ENCODE measurements at places on chromosomes 4 and X.

- DNase-seq, result peak; percentile 26
Measured at GRCh38 chrX:41335198-41335957, 1.4 kb downstream of the DDX3X start.

- DNase-seq, result no peak
Measured at GRCh38 chr4:139550724-139551429, 5.1 kb downstream of the SETD7 start.

DNA sequence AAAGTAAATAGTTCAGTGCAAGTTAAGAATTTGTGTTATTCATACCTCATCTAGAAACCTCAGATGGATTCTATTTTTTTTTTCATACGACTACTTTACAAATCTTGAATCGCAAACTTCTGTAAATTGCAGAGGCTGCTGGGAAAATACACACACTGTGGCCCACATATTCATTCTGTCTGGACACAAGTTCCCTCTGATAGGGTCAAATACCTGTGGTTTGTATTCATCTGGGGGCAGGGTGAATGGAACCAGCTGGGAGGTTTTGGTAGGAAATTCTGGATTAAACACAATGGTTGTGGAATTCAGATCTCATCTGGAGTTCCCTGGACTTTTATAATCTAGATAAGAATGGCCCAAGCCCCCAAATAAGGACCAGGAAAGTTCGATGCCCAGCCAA, 56.2 kb downstream of the SPATA18 start:
- DNase-seq, result no peak

- DNase-seq, result no peak
Measured at GRCh38 chrX:108224218-108224617, 132.6 kb downstream of the ATG4A start.

GRCh38 chr4:137909529-137910309, 332.4 kb downstream of the SLC7A11 start:
- no peak for DNase-seq

DNA sequence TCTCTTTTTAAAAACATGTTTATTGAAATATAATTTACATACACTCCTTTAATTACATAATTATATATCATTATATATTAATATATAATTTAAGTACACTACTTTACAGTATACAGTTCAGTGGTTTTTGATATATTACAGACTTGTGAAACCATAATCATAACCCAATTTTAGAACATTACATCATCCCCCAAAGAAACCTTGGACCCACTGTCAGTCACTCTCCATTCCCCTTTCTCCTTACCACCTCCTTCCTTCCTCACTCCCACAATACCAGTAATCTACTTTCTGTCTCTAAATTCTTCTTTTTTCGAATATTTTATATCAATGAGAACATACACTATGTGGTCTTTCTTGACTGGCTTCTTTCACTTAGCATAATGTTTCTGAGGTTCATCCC, 17.9 kb upstream of the EXOSC9 start:
- no peak for DNase-seq

DNA sequence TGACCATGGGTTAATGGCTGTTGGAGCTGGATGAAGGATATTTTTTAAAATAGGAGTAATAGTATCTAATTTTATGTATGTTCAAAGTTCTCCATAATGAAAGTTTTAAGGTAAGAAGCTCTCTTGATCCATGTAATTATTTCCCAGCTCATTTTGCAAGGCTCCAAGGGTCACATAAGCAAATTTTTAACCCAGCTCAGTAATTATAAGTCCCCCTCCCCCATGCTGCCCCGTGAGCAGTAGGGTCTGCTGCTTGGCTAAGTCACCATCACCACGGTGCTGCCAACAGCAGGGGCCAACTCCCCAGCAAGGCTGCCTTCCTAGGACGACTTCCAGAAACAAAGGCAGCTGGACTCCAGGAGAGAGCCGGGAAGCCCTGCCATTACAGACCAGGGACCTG, 340.0 kb downstream of the FBXW7 start:
- no peak for DNase-seq

GRCh38 chr4:162131256-162131655, 32.5 kb downstream of the FSTL5 start:
- DNase-seq, result no peak

GRCh38 chr4:48766131-48766792, 13.8 kb downstream of the FRYL start:
- no peak for DNase-seq

GRCh38 chr4:177555007-177555574, 112.9 kb upstream of the AGA start:
- peak; percentile 8 for DNase-seq

GRCh38 chrX:23008431-23009099, 8.8 kb downstream of the DDX53 start:
- DNase-seq, result peak; percentile 21

DNA sequence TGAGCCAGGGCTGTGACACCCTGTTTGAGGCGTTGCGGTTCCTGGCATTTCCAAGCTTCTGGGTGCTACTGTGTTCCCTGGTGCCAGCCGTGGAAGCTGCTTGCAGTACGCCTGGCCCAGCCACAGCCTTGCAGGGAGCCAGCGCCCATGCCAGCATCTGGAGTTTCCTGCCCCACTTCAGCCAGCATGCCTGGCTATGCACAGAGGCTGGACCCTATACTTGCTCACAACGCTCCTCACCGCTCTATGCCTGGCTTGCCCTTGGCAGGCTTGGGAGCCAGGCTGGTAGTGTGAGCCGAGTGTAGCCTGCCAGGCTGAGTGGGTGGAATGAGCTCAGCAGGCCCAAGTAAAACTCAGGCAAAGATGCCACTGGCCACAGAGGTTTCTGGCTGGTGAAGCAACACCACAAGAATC, 22.4 kb downstream of the PRRG1 start:
- DNase-seq, result no peak

- DNase-seq, result peak; percentile 52
Measured at GRCh38 chrX:154372612-154373022, 1.8 kb downstream of the FLNA start.

DNA sequence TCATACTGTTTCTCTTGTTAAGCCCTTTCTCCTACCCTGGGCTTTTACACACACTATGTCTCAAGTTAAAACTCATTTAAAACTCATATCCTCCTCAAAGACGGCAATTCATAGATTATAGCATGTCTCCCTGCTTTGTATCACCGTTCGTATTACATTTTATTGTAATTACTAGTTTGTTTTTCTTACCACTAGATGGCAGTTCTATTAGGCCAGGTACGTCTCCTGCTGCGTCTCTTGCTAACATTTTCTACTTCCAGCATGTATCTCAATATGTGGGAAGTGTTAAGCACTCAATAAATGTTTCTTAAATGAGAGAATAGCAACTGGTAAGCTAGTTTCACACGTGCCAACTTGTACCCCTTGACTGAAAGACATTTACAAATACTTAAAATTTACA, 450.3 kb upstream of the PCDH7 start:
- peak; percentile 22 for DNase-seq

DNA sequence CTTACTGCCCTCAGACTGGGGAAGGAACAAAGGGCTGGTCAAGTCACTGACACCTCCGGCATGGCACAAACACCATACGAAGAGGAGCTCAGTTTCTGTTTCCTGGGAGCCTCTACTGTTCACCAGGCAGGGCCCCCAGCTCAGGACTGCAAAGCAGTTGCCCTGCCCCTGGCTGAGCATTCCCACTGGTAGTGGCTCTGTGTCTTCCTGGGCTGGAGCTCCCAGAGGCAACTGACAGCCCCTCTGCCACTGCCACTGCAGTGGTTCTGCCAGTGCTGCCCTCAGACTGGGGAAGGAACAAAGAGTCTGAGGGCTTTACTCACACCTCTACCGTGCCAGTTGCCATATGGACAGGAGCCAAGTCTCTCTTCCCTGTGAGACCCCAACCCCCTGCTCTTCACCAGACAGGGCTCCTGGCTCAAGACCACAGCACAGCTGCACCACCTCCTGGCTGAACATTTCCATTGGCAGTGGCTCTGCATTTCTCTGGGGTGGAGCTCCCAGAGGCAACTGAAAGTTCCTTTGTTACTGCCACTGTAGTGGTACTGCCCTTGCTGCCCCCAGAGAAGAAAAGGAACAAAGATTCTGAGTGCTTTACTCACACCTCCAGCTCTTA, 67.9 kb downstream of the SMARCA5 start:
- DNase-seq, result no peak

DNA sequence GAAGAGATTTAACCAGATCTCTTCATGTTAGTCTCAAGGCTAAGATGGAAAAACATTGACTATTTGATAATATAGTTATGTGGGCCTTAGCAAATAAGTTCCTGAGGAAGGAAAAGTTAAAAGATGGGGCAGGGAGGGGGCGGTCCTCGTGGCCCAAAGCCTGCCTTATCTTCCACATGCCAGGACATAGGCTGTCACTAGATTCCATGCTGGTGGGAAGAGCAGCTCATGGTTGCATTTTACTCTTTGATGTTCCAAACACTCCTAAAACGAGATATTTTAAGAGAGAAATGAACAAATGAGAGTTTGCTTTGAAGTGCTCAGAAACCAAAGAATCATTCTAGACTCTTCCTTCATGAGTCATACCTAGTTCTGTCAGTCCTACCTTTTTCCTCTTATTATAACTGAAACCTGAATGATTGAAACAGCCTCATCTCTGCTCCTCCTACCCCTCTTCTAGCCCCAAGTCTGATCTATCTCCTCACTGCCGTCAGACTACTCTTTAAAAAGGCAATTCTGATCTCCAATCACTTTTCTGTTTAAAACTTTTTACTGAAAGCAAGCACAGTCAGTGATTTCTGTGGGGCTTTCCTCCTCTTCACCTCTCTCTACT, 25.1 kb downstream of the RAB9B start:
- peak; percentile 7 for DNase-seq

GRCh38 chr4:89482926-89483595, 175.5 kb upstream of the GPRIN3 start:
- DNase-seq, result no peak

DNA sequence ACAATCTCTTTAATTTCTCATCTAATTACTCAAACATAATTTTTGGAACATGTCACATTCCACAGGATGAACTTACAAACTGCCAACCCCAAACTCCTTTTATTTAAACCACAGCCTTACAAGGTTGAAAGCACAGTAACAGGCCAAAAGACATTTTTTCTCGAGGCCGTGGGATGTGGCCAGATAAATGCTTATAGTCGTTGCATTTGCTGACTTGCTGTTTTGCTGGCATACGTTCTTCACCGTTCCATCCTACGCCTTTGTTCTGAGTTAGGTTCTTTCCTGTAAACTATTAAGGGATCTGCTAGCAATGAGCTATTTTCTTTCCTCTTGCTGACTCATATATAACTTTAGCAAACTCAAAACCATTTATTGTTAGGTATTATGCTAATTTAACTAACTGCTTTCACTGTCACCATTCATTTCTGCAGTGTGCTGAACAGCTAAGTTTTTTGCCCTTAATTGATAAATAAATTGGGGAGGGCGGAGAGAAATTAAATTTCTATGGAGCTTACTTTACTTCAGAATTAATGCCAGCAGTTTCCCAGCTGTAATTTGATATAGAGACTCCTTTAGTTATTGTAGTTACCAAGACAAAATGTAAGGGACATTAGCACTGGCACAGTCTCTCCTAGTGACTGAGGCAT, 135.1 kb upstream of the PACRGL start:
- no peak for DNase-seq

DNA sequence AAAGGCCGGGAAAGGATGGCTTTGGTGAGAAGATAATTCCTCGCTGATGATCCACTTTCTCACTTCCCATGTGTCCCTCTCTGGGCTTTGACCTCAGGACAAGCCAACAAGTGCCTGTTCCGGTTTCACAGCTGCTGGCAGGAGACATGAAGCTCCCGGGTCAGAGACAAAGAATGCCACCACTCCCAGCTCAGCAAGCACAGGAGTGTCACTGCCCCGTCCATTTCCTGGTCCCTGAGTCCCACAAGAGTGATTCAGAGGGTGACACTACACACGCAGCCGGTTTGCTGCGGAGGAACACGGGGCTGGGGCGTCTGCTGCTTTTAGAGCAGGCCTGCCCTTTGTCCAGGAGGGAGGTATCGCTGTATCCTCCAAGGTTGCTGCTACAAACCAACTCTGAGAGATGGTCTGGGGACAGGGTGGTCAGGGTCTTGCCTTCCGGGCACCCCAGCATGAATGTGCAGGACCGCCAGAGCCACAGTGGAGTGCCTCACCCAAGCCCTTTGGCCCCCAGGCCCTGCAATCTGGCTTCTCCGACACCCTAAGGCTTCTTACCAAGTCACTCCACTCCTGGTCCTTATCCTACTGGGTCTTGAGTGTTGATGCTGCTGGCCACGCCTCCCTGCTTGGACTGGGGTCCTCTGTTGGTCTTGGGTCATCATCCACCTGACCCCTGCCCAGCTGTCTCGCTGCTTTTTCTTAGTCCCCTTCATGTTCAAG, 49.5 kb downstream of the CPZ start:
- DNase-seq, result no peak

- no peak for DNase-seq
Measured at GRCh38 chr4:125268068-125268755, 46.5 kb upstream of the FAT4 start.

DNA sequence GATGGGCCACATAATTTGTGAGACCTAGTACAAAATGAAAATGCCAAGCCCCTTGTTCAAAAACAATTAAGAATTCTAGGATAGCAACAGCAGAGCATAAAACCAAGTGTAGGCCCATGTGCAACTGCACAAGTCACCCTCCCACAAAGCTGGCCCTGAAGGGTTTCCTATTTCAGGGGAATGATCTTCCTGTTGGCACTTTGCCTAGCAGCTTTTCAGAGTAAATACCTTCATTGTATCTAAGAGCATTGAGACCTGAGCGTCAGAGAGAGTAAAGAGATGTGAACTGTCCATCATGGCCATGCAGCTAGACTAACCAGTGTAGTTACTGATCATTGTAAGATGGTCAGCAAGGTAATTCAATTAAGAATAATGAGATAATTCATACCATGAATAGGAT, 113.6 kb downstream of the CNKSR2 start:
- DNase-seq, result no peak

DNA sequence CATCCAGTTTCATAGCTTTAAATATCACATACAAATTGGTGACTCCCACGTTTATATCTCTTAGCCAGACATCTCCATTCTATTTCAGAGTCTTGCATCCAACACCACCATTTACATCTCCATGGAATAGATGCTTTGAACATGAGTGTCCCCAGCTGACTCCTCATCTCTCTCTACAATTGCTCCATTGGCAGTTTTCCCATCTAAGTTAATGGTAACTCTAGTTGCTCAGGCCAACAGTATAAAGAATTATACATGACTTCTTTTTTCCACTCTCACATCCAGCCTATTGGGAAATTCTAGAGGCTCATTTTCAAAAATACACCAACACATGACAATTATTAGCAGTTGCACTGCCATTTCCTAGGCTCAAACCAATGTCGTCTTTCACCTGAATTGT, 388.2 kb downstream of the STIM2 start:
- no peak for DNase-seq

GRCh38 chrX:2781698-2782097, 29.9 kb downstream of the XG start:
- DNase-seq, result no peak

- no peak for DNase-seq
Measured at GRCh38 chrX:56069299-56069931, 162.7 kb upstream of the KLF8 start.

GRCh38 chr4:122652379-122652778, 31.5 kb upstream of the IL21 start:
- peak; percentile 16 for DNase-seq

DNA sequence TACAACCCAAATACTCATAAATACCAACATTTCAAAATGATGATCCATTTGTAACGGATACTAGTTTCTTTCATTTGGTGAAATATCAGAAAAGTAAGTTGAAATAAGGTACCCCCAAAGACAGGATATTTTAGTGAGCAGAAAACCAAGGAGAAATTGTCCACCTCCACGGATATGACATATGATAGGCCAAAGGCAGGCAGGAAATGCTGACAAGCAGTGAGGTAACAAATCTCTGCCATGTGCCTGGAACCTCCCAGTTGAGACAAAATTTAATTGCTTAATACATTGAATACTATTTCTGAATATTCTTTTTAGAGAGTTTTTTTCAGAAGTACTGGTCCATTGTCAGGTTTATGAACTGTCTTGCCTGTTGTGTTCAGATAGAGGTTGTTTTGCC, 118.8 kb downstream of the GATB start:
- DNase-seq, result no peak
